ENCODE measurements at places on chromosomes 4 and X.
A peak's percentile ranks its signal among the peaks of the same experiment; 100 is the strongest.

DNA sequence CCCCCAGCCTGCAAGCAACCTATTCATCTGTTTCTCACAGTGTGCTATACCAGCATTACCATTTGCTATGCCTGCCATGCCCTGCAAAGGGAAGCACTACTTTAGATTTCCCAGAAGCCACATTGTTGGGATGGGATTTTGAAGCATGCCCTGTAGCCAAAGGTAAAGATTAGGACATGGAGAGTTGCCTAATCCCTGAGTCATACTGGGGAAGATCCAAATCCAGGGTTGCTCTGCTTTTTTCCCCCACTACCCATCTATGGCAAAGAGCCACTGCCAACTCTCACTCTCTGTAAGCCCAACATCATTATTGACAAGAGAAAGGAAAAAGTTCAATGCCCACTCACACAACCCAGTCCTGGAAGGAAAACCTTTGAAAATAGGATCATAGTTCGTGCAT, 36.7 kb upstream of the TMEM164 start:
- no peaks in the 10 kb centered on the region for H3K27me3 ChIP-seq
- H3K4me3 ChIP-seq, result no peak overlapping the region
- H3K4me1 ChIP-seq, result no peaks in the 10 kb centered on the region
- H3K36me3 ChIP-seq, result no peaks in the 10 kb centered on the region
- DNase-seq, result no peak

DNA sequence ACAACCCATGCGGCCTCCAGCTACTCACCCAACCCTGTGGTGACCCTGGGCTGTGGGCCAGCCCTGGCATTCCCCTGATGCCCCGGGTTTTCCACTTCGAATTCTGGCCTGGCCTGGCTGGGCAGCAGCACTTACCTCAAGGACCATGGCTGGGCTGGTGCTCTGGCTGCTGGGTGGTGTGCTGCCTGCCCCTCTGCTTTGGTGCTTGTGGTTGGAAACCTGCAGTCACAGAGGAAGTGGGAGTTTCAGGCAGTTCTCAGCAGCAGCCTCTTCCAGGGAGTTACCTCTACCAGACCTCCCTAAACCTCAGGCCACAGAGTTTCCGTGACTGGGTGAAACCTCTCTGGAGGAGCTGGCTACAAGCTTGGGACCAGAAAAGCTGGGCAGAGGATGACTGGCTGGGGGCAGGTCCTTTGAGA, at the start of gene CXCR3:
Gene CXCR3, minus strand, starts transcription at position 209 of the 419 bp plus-strand sequence. Its CDS starts 62 bp downstream, at position 147.
- no peak within 1 kb of the TSS for H3K4me3 ChIP-seq
- no peak within 1 kb of the TSS for H3K27ac ChIP-seq
- no peaks in the 10 kb centered on the region for H3K4me1 ChIP-seq
- no peak for DNase-seq
- peaks cover 4% of the 10 kb centered on the region for H3K36me3 ChIP-seq

DNA sequence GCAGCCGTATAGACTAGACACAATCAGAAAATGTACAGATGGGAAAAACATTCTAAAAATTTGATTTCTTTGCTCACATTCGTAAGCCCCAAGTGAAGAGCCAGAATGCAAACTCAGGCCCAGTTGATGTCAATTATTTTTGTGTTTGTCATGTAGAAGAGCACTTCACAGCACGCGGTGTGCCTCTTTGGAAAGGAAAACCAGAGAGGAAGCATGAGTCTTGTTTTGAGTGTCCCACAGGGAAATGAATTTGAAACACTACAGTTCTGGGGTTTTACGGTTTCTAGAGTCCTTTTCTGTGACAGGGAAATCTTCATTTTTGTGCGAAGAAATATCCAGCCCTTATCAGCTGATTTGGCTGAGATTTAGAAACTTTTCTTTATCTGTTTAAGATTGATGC, 554.6 kb upstream of the BOD1L1 start:
- H3K36me3 ChIP-seq, result no peaks in the 10 kb centered on the region
- no peaks in the 10 kb centered on the region for H3K27me3 ChIP-seq
- H3K4me1 ChIP-seq, result peaks cover 69% of the 10 kb centered on the region
- no peak overlapping the region for H3K4me3 ChIP-seq
- DNase-seq, result no peak
- H3K27ac ChIP-seq, result no peak overlapping the region

DNA sequence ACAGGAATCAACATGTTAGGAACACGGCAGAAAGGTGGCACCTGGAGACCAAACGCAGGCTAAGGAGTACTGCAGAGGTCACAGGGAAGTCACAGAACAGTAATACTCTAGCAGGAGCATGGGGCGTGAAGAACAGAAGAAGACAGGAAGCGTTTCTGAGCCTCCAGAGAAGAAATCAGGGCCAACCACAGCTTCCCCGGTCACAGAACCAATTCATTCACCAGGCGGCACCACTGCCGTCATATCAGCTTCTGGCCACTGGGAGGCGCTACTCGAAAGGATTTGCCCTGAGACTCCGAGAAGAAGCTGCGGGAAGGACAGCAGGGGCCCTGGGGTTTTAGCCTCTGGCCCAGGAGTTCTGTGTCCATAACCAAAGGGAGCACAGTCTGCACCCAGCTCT, 78.0 kb upstream of the DRD5 start:
- no peak overlapping the region for H3K27ac ChIP-seq
- H3K36me3 ChIP-seq, result peaks cover 5% of the 10 kb centered on the region
- peaks cover 7% of the 10 kb centered on the region for H3K4me1 ChIP-seq

GRCh38 chr4:164871673-164872072, 5.3 kb upstream of the APELA start:
- no peaks in the 10 kb centered on the region for H3K27me3 ChIP-seq
- no peak overlapping the region for H3K4me3 ChIP-seq
- H3K27ac ChIP-seq, result peak overlapping the region; percentile 11
- no peaks in the 10 kb centered on the region for H3K36me3 ChIP-seq

- H3K4me1 ChIP-seq, result peaks cover 11% of the 10 kb centered on the region
- no peak overlapping the region for H3K4me3 ChIP-seq
- H3K27ac ChIP-seq, result no peak overlapping the region
- H3K36me3 ChIP-seq, result no peaks in the 10 kb centered on the region
Measured at GRCh38 chr4:35166466-35166865, 1077.8 kb downstream of the ARAP2 start.

DNA sequence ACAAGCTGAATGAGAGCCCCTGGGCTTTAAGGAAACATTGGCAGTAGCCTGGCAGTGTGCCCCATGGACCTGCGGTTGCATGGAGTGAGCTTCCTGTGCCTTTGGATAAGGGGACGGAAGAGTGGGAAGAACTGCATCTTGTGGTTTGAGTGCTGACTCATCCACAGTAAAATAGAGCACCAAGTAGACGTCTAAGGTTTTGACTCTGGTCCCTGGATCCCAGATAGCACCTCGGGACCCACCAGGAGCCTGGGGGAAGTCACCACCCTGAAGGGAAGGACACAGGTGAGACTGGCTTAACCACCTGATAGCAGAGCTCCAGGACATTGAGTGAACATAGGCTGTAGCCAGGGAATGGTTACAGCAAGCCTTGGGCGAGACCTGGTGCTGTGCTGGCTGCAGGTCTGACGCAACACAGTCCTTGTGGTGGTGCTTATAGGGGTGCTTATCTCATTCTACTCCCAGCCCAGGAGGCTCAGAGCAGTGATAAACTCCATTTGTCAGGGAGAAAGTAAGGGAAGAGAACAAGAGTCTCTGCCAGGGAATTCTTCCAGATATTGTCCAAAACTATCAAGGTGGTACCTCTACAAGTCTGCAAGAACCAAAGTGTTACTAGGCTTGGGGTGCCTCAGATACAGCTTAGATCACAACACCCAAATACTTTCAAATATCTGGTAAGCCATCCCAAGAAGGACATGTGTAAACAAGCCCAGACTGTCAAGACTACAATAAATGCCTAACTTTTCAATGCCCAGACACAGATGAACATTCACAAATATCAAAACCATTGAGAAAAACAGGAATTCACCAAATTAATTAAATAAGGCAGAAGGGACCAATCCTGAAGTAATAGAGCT, 123.6 kb upstream of the TET2 start:
- DNase-seq, result no peak
- no peak overlapping the region for H3K27ac ChIP-seq
- peaks cover 8% of the 10 kb centered on the region for H3K27me3 ChIP-seq

DNA sequence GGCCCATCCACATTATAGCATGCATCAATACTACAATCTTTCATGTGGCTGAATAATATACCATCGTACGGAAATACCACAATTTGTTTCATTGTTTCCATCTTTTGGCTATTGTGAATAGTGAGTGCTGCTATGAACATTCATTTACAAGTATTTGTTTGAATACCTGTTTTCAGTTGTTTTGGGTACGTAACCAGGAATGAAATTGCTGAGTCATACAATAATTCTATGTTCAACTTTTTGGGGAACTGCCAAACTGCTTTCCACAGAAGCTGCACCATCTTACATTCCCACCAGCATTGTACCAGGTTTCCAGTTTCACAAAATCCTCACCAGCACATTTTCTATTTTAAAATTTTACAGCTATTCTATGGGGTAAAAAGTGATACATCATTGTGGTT, 28.5 kb upstream of the MANBA start:
- no peak overlapping the region for H3K27ac ChIP-seq
- H3K36me3 ChIP-seq, result no peaks in the 10 kb centered on the region

- DNase-seq, result no peak
- H3K36me3 ChIP-seq, result peaks cover 10% of the 10 kb centered on the region
- H3K27ac ChIP-seq, result no peak overlapping the region
- H3K27me3 ChIP-seq, result no peaks in the 10 kb centered on the region
- no peak overlapping the region for H3K4me3 ChIP-seq
Measured at GRCh38 chr4:40165916-40166315, 30.9 kb upstream of the RHOH start.

DNA sequence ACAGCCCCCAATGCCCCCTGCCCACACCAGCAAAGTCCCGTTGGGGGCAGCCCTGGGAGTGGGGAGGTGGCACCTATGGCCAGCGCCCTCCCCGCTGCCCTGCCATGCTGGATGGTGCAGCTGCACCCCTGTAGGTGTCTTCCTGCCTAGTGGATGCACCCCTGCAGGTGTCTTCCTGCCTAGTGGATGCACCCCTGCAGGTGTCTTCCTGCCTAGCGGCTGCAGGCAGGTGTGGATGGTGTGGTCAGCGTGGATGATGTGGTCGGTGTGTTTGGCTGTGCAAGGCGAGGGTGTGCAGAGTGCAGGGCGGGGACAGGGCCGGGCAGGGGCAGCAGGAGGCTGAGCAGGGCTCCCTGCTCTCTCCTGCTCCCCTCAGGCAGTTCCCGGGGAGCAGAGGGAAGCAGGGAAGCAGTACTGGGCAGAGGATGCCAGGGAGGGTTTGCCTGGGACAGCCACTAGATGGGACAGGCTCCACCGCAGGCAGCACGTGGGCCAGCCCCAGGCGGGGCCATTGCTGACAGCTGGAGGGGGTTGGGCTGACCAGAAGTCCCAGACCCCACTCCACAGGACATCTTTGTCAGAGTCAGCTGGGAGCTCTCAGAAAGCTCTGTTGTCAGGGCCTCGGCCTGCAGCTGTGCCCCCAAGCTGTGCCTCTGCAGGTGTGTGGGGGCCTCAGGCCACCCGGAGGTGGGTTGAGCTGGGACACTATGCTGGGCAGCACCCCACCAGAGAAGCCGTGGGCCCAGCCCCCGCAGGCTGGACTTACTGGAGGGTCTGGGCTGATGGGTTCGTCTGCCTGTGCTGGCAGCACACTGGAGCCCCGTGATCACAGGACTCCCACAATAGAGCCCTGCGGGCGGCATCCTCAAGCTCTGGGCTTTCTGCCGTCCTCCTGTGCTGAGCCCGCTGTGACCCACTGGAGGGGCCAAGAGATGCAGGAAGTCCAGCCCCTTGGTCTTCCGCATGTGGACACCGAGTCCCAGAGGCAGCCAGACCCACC, 23.7 kb downstream of the DOK7 start:
- H3K27me3 ChIP-seq, result peaks cover 88% of the 10 kb centered on the region
- H3K36me3 ChIP-seq, result no peaks in the 10 kb centered on the region
- H3K27ac ChIP-seq, result no peak overlapping the region
- peaks cover 9% of the 10 kb centered on the region for H3K4me1 ChIP-seq

DNA sequence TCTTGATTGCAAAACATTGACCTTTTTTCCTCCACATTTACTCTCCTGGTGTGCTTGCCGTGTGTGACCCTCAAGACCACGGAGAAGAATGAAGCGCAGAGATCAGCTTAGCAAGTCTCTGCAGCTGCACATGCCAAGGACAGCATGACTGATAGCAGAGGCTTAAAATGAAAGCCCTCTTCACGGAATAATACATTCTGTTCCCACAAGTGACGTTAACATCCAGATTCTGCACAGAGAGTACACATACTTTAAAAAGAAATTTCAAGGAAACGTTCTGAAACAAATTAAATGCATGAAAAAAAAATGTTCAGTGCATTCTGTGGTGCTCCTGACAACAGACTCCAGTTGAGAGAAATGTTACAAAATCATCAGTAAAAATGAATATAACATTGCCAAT, 60.9 kb downstream of the SLC7A11 start:
- H3K36me3 ChIP-seq, result peaks cover 11% of the 10 kb centered on the region
- H3K4me1 ChIP-seq, result peaks cover 22% of the 10 kb centered on the region

DNA sequence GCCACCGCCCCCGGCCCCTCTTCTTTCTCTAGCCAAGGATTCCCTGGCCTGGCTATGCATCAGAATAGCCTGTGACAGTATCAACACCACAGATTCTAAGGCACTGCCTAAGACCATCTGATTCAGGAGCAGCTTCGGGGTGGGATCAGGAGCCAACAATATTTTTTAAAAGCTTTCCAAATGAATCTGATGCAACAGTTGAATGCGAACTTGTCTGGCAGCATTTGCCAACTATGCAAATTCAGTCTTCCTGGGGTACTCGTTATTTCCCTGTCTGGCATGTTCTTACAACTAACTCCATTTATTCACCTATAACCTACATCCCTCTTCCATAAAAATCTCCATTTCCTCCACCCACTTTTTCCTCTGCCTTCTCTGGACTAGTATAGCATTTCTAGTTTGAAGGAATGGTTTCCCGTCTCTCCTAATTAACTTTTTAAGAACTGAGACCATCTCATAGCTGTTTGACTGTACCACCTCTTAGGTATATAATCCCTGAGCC, 36.2 kb upstream of the UGDH start:
- no peak for DNase-seq
- peaks cover 24% of the 10 kb centered on the region for H3K36me3 ChIP-seq
- peak overlapping the region; percentile 66 for H3K27ac ChIP-seq
- no peak overlapping the region for H3K4me3 ChIP-seq
- no peaks in the 10 kb centered on the region for H3K27me3 ChIP-seq
- H3K4me1 ChIP-seq, result peaks cover 8% of the 10 kb centered on the region

DNA sequence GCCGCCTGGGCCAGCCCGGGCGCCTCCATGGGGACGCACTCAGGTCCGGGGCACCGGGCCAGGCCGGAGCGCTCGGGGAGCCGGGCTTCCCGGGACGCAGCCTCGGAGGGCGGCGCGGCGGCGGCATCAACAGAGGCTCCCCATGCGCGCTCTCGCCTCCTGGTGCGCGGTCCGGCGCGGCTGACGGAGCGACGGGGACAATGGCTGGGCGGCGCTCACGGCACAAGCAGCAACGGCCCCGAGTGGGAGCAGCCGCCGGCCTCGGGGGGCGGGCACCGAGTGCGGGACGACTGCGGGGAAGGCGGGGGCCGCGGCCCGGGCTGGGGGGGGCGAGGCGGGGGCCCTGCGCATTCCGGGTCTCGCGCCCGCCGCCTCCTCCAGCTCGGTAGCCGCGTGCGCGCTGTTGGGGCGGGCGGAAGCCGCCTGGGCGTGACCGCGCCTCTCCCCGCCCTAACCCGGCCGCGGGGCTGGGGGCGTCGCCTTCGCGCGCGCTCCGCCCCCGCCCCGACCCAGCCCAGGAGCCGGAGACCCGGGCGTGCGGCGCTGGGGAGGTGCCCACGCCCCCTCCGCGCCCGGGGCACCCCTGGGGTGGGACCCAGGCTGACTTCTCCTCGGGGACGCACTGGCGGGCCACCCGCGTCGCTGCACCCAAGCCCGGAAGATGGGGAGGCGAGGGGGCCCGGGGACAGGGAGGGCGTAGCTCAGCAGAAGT, at the start of gene PRKX:
Gene PRKX, minus strand, starts transcription at position 425 of the 712 bp plus-strand sequence. Its CDS starts 396 bp downstream, at position 29.
- peak; percentile 44 for DNase-seq
- H3K27ac ChIP-seq, result no peak within 1 kb of the TSS
- no peaks in the 10 kb centered on the region for H3K36me3 ChIP-seq
- peaks cover 7% of the 10 kb centered on the region for H3K27me3 ChIP-seq
